ENCODE measurements at places on chromosomes 7 and 10.

DNA sequence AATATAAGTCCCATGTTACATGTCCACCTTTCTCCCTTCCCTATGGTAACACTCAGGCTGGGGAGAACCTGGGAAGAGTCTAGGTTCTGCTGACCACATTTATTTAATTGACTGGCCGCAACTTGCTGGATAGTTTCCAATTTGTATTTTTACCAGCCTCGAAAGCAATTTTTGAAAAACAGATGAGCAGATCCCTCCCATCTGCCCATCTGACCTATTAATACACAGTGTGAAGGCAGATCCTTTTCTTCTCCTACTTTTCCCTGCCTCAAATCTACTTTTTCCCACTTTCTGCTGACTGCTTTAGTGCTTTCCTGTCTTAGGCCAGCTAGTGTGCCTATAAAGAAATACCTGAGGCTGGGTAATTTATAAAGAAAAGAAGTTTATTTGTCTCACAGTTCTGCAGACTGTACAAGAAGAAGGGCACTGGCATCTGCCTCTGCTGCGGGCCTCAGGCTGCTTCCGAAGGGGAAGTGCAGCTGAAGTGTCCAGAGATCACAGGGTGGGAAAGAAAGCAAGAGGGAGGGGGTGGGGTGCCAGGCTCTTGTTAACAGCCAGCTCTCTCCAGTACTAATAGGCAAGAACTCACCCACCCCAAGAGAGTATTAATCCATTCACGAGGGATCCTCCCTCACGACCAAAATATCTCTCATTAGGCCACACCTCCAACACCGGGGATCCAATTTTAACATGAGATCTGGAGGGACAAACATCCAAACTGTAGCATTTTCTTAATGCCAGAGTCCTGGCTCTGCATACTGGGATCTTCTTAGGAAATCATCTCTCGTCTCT, 336.0 kb upstream of the IGFBP3 start:
- no peak overlapping the region for H3K27ac ChIP-seq
- DNase-seq: no peak
- H3K4me1 ChIP-seq: no peaks in the 10 kb centered on the region
- H3K4me3 ChIP-seq: no peak overlapping the region
- no peaks in the 10 kb centered on the region for H3K27me3 ChIP-seq

DNA sequence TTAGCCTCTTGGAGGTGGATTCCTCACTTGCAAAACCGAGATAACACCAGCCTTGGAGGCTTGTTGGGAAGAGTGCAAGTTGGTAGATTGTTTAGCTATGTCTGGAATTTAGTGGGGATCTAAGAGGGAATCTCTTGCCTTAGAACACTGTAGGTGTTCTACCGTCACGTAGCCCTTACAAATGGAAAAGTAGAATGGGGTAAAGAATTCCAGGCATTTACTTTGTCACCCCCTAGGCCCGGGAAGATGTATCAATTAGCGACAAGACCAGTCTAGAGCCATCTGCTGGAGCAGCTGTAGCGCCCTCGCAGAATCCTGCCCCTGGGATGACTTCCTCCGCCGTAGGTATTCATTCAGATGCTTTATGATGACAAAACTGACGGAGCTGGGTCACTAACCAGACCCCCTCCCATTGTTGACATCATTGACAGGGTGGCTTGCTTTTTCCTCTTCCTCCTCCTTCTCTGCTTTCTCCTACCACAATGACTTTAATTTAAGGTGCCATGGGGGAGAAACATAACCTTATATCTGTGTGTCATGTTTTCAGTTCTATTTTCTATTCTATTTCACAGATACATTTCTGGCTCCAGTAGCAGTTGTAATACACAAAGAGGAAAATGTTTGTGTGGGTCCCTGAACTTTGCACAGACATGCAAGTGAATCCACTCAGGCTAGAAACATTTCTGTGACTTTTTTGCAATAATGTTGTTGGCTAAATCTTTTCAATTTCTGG, 262.6 kb upstream of the LYZL1 start:
- H3K4me3 ChIP-seq: no peak overlapping the region
- H3K36me3 ChIP-seq: peaks cover 2% of the 10 kb centered on the region
- no peak for DNase-seq
- peaks cover 8% of the 10 kb centered on the region for H3K27me3 ChIP-seq
- no peaks in the 10 kb centered on the region for H3K4me1 ChIP-seq

GRCh38 chr10:44745920-44746319, 165.2 kb upstream of the TMEM72 start:
- no peak overlapping the region for H3K4me3 ChIP-seq
- H3K27me3 ChIP-seq: no peaks in the 10 kb centered on the region
- H3K36me3 ChIP-seq: no peaks in the 10 kb centered on the region
- no peaks in the 10 kb centered on the region for H3K4me1 ChIP-seq
- no peak overlapping the region for H3K27ac ChIP-seq

GRCh38 chr10:133033742-133034048, 54.0 kb upstream of the ADGRA1 start:
- H3K36me3 ChIP-seq: no peaks in the 10 kb centered on the region
- peaks cover 14% of the 10 kb centered on the region for H3K27me3 ChIP-seq
- H3K27ac ChIP-seq: no peak overlapping the region
- no peaks in the 10 kb centered on the region for H3K4me1 ChIP-seq

DNA sequence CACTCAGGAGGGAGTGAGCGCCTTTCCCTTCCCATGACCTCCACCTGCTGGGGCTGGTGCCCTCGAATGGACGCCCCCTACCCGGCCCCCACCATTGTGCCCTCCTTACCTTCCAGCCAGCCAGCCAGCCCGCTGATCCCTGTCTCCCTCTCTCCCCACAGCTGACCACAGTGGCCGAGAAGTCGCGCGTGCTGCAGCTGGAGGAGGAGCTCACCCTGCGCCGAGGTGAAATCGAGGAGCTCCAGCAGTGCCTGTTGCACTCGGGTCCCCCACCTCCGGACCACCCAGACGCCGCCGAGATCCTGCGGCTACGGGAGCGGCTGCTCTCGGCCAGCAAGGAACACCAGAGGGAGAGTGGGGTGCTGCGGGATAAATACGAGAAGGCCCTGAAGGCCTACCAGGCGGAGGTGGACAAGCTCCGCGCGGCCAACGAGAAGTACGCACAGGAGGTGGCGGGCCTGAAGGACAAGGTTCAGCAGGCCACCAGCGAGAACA, 77.9 kb upstream of the GTF2IRD1 start:
- no peaks in the 10 kb centered on the region for H3K27me3 ChIP-seq
- no peak overlapping the region for H3K27ac ChIP-seq
- H3K4me1 ChIP-seq: peaks cover 14% of the 10 kb centered on the region
- H3K36me3 ChIP-seq: no peaks in the 10 kb centered on the region
- no peak for DNase-seq

DNA sequence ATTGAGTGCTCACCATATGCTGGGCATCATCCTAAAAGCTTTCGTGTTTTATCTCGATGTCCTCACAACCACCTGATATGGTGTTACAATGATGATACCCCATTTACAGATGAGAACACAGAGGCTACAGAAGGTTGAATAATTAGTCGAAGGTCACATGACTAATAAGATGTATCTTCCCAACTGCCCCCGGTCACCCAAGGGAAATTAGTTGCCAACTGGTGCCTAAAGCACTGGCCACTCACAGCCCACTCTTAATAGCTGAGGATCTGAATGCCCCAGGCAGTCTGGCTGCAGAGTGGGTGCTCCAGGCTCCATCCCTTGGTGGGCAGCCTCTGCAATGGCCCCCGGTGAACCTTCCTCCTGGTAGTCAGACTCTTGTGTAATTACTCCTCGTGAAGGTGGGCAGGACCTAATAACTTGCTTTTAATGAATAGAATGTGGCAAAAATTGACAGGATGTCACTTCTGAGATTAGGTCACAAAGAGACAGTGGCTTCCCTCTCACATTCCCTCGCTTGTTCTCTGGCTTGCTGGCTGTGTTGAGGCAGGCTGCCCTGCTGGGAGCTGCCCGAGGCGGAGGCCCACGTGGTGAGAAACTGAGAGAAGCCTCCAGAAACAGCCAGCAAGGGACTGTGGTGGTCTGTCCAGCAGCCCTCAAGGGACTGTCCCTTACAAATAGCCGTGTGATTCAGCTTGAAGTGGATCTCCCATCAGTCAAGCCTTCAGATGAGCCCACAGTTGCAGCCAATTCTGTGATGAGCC, 109.4 kb downstream of the ARHGAP22 start:
- H3K36me3 ChIP-seq: peaks cover 1% of the 10 kb centered on the region
- DNase-seq: no peak
- peaks cover 55% of the 10 kb centered on the region for H3K27me3 ChIP-seq
- H3K4me3 ChIP-seq: no peak overlapping the region
- H3K27ac ChIP-seq: no peak overlapping the region

DNA sequence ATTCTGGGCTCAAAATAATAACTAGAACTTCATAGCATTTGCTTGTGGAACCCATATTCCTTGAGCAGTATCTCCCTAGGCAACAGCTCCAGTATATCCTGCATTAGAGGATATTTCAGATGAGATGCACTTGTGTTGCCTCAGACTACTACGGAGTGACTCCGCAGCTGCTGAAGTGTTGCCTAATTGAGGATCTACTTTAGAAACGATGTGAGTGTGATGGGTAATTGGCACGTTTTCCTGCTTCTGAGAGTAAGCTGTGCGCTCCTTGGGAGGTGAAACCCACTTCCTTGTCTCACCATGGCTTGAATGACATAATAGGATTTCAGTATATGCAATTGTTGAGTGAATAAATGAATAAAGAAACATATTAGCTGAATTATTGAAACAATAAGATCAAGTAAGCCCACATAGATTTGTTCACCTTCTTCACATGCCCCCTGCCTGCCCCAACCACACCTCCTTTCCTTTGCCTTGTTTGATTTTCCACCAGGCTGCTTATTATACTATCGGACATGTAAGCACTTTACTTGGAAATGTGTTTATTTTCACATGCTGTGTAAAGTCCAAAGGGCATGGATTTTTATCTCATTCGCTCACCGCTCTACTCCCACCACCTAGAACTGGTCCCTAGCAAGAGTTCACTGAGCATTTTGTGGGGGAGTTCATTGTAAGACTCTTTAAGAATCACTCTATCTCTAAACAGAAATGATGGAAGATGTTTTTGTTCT, 303.8 kb downstream of the KCNMA1 start:
- H3K36me3 ChIP-seq: no peaks in the 10 kb centered on the region
- peaks cover 8% of the 10 kb centered on the region for H3K27me3 ChIP-seq
- DNase-seq: no peak
- H3K4me1 ChIP-seq: no peaks in the 10 kb centered on the region
- peak overlapping the region; percentile 70 for H3K27ac ChIP-seq
- H3K4me3 ChIP-seq: no peak overlapping the region

DNA sequence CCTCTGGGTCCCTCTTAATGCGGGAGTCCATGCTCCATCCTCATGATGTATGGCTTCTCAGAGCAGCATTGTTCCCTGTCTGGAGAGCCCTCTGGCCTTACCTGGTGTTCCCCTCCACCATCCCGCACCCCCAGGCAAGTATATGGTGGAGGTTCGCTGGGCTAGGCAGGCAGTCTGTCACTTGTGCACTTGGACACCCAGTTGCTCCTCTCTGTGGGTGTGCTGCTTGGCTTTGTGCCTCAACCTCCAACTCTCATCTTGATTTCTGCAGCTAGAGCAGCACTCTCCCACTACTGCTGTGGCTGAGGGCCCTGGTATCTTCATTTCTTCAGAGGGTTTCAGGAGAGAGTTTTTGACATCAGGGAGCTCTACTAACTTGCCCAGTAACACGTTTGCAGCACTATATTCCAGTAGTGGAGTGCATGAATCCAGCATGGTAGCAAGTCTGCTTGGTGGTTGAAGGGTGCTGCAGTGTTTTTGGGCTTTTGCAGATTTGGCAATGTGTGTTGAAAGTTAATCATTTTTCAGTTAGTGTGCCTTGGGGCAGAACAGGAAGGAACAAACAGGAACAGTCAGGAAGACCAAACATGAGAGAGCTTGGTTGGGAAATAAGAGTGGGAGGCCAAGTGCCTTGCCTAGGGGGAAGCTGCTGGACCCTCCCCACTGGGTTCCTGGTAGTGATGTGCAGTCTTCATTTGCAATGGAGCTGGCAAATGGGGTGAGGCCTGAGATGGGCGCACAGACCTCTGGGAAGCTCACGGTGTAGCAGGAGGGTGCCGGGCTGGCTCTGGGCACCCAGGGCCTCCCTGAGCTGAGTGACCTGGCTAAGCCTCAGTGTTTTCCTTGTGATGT, 37.4 kb downstream of the TSPAN14 start:
- no peaks in the 10 kb centered on the region for H3K27me3 ChIP-seq
- peaks cover 38% of the 10 kb centered on the region for H3K36me3 ChIP-seq
- H3K4me3 ChIP-seq: peak overlapping the region; percentile 18
- peak overlapping the region; percentile 8 for H3K27ac ChIP-seq

GRCh38 chr10:121613456-121613855, 15.2 kb upstream of the FGFR2 start:
- H3K4me1 ChIP-seq: no peaks in the 10 kb centered on the region
- H3K4me3 ChIP-seq: no peak overlapping the region
- peaks cover 25% of the 10 kb centered on the region for H3K27me3 ChIP-seq
- H3K27ac ChIP-seq: no peak overlapping the region

- H3K36me3 ChIP-seq: no peaks in the 10 kb centered on the region
- no peak overlapping the region for H3K27ac ChIP-seq
- no peaks in the 10 kb centered on the region for H3K27me3 ChIP-seq
- no peak for DNase-seq
Measured at GRCh38 chr10:66398669-66399068, 527.2 kb upstream of the LRRTM3 start.

DNA sequence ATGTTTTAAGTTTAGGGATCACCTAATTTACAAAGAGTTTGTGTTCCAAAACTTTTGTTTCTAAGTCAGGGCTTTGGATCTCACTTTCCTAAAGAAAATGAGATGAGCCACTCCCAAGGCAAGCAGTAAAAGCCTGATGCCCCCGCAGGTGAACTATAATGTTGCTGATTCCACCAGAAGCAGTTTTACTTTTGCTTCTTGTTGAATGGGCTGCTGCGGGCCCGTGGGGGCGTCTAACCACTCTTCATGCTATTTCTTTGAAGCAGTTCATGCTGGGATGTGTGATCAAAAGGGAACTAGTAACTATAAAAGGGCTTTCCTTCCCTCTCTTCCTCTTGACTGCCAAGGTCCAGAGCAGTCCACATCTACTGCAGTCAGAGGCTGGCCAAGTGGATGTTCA, 118.7 kb upstream of the NEBL start:
- no peak for DNase-seq
- no peaks in the 10 kb centered on the region for H3K4me1 ChIP-seq
- H3K4me3 ChIP-seq: no peak overlapping the region

- no peak for DNase-seq
- no peaks in the 10 kb centered on the region for H3K27me3 ChIP-seq
- H3K36me3 ChIP-seq: no peaks in the 10 kb centered on the region
- no peak overlapping the region for H3K27ac ChIP-seq
- H3K4me3 ChIP-seq: no peak overlapping the region
- peaks cover 8% of the 10 kb centered on the region for H3K4me1 ChIP-seq
Measured at GRCh38 chr7:20299647-20300312, 30.9 kb upstream of the ITGB8 start.

DNA sequence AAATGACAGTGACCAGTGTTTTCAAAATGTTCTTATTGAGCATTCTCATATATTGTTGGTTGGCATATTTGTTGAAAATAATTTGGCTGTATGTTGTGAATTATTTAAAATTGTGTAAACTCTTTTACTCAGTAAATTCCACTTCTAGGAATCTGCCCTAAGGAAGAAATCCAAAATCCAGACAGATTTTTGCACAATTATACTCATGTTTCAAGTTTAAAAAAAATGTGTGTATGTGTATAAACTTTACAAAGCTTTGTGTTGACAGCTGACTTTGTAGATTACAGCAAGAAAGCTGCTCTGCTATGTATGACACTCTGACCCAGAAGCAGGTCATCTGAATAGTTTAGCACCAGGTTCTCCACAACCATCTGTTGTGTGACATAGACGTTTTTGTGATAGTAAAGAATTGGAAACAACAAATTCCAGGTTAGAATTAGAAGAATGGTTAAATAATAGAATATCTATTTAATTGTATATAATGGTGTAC, 21.6 kb downstream of the KIFBP start:
- H3K4me1 ChIP-seq: peaks cover 6% of the 10 kb centered on the region
- no peak overlapping the region for H3K27ac ChIP-seq
- DNase-seq: no peak
- no peaks in the 10 kb centered on the region for H3K27me3 ChIP-seq

Data from central memory CD8-positive, alpha-beta T cell (primary cell).